Activated effector memory CD4-positive, alpha-beta T cell treated with anti-CD3 and anti-CD28 coated beads, Interleukin-2, amount 50 U/mL, for 16 hours (primary cell): ENCODE measurements at places on chromosomes 3 and 15.

GRCh38 chr3:184290331-184290730 lies 8.7 kb upstream of the PSMD2 start:
- no peak for DNase-seq

DNA sequence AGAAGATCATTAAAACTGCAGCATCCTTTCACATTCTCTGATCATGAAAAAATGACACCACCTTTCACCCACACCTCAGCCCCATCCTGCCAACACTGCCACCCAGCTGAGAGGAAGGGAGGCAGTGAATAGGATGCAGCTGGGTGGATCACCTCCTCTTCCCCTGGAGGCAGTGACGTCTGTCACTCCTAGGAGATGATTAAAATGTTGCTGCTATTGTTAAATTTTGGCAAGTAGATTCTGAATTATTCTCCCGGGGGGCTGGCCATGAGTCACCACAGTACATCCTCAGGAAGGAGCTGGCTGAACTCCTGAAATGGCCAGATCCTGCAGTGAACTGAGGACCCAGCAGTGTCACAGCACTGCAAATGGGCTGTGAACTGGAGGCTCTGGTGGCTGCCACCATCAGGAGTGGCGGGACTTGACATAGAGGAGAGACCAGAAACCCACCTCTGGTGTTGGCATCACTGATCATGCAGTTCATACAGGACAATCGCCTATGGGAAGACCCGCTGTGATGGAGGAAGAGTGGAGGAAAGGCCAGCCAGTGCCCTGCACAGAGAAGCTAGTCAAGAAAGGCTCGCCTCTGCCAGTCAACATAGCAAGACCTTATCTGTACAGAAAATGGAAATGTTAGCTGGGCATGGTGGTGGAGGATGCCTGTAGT lies 199.1 kb downstream of the FAM43A start:
- no peak for DNase-seq

DNA sequence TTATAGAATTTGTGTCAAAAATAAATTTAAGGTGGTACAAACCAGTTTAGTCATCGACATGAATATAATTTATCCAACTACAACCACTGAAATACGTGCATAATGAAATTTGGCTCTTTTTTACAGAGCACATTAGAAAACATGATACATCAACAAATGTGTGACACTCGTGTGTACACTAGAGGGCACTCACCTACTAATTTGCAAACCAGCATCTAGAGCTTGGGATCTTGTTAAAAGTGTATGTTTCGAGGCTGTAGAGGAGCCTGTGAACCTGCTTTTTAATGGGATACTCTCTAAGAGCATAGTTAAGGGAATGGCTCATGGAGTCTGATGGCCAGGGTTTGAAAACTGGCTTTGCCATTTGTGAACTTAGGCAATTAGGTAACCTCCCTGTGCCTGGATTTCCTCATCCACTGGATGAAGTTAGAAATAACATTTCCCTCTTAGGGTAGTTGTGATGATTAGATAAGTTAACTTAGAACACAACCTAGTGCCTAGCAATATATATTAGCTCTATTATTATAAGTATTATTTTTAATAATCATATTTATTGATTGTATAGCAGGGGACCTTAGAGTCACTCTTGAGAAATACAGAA lies 8.8 kb upstream of the CPOX start:
- no peak for DNase-seq

DNA sequence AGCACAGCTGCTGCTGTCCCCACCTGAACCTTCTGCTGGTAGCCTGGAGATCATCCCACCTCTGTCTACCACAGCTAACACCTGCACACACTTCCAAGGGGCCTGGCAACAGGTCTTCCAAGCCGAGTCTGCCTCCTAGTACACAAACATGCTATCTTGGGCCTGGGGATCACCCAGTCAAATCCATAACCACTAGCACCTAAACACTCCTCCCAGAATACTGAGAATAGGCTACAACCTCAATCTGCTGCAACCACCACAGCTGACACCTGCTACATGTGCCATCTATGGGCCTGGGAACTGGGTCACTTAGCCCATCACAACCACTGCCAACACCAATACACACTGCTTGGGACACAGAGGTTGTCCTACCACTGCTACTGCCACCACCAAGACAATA lies 362.8 kb upstream of the ARPP21 start:
- no peak for DNase-seq

DNA sequence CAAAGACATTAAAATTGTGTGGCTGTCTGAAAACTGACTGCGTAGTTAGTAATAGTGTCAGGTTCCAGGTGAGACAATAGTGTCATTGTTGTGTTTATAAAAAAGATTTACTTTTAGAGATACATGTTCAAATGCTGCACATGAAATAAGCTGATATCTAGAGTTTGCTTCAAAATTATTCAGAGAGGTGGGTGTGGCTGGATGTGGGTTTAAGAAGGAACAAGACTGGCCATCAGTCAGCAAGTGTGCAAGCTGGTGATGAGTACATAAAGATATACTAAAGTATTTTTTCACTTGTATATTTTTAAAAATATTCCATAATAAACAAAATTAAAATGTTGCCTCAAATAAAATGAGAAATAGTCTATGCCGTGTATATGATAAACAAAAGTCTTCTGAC lies 190.6 kb downstream of the ARRDC4 start:
- no peak for DNase-seq
